ENCODE measurements at places on chromosomes 1 and 21.

DNA sequence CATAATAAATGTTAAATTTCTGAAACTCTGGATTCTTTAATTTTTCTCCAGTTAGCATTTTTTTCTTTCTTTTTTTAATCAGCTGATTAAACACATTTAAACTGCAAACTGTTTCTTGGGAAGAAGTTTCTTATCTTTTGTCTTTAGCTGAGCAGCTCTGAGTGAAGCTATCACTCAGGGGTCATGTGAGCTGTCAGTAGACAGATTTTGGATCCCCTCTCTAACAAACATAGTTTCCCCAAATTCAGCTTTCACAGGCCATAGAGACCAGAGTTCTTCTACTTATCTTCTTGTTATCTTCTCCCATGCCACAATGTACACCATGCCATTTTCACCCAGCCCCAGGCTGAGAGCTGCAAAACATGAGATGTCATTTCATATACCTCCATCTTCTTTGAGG is 148.9 kb downstream of the CDC42BPA start:
- no peak for DNase-seq

GRCh38 chr1:233689017-233689747 is 75.3 kb downstream of the KCNK1 start:
- no peak for DNase-seq

GRCh38 chr1:117710710-117711109 is 104.9 kb downstream of the TENT5C start:
- no peak for DNase-seq

DNA sequence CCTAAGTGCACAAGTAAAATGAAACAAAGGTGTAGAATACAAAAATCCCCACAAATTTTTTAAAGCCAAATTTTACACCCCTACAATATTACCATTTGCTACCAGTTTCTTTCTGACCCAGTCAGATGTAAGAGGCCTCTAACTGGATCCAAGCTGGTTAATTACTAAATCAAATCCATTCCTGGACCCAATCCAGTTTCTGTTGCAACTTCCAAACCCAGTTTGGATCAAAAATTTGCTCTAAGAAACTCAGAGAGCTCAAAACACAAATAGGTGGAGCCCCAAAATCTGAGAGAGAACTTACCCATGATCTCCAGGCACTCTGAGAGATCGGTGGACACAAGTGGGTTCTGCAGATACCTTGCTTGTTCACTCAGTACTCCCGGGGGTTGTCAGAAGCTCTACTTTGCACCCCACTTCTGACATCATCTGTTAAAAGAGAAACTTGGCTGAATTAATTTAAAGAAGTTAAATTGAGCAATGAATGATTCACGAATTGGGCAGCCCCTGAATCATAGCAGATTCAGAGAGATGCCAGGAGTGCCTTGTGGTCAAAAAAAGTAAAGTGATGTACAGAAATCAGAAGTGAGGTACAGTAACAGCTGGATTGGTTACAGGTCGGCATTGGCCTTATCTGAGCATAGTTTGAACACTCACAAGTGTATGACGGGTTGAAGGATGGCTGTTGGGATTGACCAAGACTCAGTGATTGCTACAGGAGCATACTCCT is 448.0 kb downstream of the KCNT2 start:
- DNase-seq: no peak

DNA sequence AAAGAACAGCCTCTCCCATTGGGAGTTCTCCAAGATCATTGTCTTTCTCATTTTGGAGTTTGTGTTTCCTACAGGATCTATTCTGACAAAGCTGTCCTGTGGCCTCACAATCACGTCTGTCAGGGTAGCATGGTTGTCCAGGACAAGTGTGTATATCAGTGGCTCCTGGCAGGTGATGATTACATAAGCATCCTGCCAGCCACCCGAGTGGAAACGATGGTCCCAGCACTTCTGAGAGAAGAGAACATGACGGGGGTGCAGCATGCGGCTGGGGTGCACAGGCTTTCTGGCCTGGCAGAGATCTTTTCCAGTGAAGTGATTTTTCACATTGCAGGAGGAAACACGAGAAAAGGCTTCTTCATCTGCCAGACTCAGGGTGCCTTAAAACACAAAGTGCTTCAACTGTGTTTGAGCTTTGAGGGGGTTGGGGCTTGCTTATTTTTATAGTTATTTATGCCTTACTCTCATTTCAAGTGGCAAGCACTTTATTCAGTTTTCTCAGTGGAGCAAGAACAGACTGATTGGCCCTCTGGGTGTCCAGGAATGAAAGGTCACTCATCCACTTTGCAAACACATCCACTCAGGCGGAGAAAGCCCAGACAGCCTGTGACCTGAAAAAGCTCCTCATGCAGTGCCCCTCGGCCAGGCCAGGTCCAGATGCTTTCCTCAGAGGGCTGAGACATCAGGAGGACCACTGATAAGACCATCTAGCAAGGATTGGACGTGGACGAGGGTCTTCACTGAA is 186.0 kb downstream of the DUSP10 start:
- no peak for DNase-seq

- no peak for DNase-seq
Observed at GRCh38 chr1:219837274-219837993, 90.9 kb downstream of the SLC30A10 start.

DNA sequence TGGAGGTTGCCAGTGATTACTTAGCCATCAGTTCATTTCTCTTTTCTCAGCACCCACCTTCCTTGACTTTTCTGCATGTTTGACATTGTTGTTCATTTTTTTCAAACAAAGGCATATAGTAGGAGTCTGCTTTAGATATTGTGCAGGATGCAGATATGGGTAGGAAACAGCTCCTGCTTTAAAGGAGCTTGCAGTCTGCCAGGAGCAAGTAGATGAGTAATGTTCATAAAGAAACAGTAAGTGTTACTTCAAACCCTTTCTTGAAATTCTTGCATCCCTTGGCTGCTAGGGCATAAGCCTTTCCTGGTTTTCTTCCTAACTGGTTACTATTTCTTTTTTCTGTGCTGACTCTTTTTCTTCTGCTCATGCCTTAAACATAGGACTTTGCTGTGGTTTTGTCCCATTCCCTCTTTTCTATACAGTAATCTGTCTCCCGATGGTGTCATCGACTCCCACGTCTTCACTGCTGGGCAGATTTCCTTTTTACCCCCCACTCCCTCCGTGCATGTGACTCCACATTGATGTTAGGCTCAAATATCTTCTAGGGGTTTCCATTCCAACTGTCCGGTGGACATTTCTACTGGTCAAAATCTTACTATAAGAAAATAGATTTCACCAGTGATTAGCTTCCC is 20.4 kb downstream of the PTGFRN start:
- DNase-seq: no peak

GRCh38 chr1:75785320-75785982 is 605 bp upstream of the RABGGTB start:
- DNase-seq: no peak

DNA sequence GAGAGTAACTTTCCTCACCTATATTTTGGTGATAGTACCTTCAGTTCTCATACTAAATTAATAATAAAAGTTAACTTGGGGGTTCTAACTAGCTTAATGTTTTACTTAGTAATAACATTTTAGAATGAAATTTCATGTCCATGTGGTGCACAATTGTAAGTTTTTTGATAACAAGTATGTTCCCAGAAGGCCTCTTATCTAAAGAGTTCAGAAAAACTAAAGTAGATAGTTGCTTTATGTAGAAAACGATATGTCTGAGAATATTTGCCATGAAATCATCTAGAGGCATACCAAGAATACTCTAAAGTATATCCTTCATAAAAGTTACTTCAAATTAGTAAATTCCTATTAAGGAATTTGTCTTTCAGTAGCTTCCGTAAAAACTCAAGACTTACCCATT is 10.2 kb upstream of the ADCY10 start:
- DNase-seq: no peak

DNA sequence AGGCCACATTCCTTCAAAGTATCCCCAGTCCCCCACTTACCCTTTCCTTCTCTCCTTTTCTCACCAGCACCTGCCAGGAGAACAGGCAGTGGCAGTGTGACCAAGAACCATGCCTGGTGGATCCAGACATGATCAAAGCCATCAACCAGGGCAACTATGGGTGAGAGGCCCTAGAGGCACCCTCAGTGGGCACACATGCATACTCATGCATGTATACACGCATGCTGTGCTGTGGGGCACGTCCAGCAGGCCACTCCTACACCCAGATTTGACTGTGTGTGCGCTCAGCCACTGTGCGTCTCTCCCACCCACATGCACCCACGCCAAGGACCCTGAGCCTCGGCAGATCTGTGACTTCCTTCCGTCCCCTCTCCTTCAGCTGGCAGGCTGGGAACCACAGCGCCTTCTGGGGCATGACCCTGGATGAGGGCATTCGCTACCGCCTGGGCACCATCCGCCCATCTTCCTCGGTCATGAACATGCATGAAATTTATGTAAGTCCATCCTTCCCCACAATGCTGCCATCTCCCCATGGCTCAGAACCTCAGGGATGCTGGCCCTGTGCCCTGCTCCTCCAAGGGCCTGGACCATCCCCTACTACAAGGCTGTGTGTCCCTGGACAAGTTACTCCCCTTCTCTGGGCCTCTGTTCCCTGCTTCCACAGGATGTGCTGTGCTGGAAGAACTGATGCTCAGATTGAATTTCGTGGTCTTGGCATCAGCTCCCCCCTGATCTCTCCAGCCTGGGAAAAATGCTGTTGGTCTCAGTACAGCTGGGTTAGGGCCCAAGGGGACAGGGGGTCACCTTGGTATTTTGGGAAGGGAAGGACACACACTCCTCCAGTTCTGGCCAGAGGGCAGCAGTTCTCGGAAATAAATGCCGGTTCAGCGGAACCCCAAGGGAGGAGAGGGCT is 7.0 kb downstream of the TINAGL1 start:
- no peak for DNase-seq

DNA sequence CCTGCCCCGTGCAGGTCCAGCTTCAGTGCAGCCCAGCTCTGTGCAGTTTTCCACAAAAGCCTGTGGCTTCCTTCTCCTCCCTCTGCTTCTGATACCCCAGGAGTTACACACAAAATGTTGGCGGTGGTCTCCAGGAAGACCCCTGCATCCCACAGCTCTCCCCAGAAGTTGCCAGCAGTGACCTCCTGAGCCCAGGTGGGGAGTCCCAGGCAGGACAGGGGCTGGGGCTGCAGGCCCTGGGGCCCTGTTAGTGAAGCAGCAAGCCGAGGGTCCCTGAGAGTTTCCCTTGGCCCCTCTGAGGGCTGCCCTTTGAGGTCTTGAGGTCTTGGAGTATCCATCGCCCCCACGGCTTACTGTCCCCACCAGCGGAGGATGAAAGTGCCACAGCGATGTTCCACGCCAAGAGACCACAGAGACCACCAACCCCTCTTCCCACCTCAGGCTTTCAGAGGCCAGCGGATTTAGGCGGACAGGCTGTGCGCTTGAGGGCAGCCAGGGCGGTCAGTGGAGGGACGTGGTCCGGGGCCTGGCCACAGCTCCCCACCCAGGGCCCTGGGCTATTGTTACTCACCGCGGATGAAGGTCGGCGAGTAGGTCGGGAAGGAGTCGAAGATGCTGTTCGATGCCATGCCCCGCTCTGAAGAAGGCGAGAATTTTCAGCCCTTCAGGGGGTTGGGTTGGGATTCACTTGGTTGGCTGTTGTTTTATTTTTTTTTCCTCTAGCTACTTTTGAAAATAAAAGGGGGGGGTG is 34.0 kb upstream of the RUNX3 start:
- DNase-seq: no peak

DNA sequence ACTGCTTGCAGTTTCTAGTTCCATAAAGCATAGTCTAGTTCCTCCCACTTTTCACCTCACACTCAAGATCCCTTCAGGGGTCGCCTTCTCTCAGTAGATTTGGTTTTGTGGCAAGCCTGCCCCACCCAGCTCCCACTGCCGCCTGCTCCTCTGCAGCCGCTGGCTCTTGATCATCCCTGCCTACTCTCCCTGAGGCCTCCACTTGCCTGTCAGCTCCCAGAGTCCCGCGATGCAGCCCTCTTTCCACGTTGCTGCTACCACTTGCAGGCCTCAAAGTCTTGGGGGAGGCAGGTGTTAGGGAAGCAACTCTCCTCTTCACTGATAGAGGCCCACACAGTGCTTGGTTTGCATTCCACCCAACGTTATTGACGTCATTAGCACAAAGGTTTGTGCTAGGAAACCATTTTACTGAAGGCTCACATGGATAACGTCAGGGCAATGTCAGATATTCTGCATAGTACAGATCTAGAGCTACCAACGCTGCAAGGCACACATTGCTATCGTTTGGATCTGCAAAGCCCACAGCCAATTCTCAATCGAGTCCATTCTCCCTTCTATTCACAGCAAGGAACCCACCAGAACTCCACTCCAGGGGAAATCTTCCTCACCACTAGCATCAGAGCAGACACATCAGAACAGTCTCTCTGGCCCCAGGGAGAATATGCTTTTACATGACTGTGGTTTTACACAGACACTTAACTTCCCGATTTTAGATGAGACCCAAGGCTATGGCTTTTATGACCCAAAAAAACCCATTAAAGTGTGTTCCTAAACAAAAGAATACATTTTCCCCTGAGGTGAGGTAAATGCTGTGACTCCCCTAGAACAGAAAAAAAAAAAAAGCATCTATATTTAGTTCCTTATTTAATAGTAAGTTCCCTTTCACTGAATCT is 519.5 kb upstream of the CAMK1G start:
- DNase-seq: no peak

DNA sequence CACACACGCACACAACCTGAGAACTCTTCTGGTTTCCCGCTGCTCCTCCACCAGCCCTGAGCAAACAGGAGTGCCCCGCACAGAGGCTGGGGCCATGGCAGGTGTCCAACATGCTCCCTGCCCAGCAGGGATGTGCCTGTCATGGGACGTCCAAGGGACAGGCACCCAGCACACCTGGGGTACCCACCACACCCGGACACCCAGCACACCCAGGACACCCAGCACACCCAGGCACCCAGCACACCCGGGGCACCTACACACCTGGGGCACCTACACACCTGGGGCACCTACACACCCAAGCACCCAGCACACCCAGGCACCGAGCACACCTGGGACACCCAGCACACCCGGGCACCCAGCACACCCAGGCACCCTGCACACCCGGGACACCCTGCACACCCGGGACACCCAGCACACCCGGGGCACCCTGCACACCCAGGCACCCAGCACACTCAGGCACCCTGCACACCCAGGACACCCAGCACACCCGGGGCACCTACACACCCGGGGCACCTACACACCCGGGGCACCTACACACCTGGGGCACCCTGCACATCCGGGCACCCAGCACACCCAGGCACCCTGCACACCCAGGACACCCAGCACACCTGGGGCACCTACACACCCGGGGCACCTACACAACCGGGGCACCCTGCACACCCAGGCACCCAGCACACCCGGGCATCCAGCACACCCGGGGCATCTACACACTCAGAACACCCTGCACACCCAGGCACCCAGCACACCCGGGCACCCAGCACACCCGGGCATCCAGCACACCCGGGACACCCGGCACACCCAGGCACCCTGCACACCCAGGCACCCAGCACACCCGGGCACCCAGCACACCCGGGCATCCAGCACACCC is 37.9 kb downstream of the UBE2G2 start:
- no peak for DNase-seq

- DNase-seq: no peak
Observed at GRCh38 chr1:243346016-243346415, 90.2 kb downstream of the SDCCAG8 start.

- no peak for DNase-seq
Observed at GRCh38 chr1:110620686-110621085, 14.5 kb upstream of the KCNA2 start.
